ENCODE measurements at places on chromosomes 7 and 10.

DNA sequence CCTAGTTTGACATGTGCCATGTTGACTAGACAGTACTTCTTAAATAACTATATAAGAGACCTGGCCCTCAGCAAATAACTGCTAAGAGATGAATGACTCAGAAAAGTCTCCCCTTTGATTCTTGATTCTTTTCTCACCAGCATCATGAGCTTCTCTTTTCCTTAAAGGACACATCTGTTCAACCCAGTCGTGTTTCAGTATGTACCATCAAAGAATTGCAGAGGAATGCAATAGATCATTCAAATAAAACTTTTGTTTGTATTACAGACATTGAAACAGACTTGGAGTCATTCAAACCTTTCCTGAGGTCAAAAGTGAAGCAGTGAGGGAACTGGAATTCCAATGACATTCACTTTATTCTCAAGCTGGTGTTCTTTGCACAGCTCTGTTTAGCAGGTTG, 598.3 kb upstream of the GHITM start:
- DNase-seq = no peak

DNA sequence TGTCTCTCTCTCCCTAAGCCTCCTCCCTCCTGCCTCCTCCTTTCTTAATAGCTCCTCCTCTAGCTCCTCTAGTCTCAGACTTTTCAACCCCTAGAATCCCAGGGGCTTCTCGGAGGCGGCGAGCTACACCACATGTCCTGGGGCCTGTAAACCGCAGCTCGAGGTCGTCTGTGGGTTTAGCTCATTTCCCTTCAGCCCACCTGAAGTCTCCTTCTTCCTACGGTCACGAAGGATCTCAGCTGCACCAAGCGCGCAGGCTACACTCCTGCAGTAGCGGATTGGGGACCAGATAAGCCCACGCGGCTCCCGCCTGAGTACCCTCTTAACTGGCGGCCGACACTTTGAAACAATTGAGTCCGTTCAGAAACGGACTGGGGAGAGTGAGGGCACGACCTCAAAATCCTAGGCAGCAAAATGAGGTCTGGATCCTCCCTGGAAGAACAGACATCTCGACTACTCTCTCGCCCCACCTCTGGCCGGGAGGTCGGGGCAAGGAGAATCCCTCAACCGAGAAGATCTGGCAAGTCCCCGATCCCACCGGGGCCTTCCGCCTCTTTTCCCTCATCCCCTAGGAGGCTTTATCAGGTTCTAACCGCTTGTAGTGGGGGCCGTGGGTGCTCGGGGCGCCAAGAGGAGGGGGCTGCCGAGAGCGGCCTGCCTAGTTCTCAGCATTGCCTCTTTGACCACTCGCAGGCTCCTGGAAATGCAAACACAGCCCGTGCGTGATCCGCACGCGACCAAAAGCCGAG, 1.3 kb upstream of the SORCS3 start:
- DNase-seq = no peak

GRCh38 chr7:156979711-156980110, 30.2 kb downstream of the NOM1 start:
- no peak for DNase-seq

DNA sequence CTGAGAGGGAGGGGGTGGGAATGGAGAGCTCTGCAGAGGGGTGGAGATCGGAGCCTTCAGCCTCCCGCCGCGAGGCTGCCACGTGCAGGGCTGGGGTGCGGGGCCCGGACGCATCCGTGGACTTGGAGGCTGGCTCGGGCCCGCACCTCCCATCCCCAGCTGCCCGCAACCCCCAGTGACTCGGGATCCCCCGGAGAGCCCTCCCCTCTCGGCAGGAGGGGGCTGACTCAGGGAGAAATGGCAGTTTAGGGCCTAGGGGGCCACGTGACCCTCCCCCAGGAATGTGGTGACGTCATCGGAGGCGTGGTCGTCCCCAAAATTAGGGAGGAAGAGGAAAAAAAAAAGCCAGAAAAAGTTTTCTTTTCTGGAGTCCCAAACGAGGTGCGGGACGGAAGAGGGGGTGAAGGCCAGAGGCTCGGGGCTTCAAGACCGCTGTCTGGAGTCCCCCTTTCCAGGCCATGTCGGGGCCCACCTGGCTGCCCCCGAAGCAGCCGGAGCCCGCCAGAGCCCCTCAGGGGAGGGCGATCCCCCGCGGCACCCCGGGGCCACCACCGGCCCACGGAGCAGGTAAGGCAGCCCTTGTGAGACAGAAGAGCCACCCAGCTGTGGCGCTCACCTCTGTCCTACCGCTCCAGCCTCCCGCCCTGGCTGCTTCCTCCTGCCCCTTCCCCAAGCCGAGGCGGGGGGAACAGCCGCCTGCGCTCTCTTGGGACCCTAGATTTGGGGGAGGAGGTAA, at the start of gene TRIP6:
TSS of gene TRIP6 (plus strand) at position 348 of the 736 bp plus-strand sequence. CDS start at position 459, 111 bp downstream.
- peak; percentile 83 for DNase-seq

DNA sequence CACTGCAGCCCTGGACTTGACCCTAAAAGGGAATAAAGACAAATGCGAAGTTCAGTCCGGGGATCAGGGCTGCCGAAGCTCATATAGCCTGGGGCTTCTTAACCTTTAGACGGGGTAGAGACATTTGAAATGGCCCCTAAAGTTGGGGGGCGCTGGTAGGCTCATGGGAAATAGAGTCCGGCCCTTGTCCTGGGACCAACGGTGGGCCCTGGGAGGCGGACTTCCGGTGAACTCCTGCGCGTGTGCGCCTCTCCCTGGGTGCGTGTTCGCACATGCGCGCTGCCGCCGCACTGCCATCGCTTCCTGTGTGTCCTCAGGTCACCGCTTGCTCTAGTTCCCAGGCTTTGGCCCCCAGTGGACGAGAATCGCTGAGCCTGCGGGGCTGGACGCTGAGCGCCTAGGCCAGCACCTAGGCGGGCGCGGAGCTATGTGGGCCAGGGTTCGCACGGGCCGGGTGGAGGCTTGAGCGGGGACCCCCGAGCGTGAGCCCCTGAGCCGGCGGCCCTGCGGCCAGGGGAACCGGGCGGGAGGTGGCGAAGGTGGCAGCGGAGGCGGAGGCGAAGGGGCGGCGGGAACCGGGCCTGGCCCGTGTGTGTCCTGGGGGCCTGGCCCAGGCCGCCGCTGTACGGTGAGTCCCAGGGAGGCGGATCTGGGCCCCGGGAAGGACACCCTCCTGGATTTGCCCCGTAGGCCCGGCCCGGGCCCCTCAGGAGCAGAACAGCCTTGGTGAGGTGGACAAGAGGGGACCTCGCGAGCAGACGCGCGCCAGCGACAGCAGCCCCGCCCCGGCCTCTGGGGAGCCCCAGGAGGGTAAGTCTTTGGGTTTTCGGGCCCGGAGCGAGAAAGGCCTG, 23.0 kb upstream of the ZNF12 start:
- peak; percentile 63 for DNase-seq

- no peak for DNase-seq
Measured at GRCh38 chr10:29877793-29878491, 181.4 kb downstream of the JCAD start.

DNA sequence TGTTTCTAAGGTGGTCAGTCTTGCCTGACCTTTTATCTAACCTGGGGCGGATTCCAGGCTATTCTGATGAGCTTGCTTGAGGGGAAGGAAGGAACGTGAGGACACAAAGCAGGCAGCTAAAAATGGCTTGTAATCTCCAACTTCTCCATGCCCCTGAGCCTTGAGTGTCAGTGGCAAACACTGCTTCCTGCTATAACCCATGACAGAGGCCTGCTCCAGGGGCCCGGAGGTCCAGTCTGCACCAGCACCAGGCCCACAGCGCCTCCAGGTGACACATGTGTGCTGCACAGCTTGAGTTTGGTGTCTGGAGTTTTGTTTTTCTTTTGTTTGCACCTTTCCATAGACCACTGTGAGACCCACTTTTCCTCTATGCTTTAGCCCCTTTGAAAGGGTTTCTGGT, 207.9 kb downstream of the PAXIP1 start:
- no peak for DNase-seq

- no peak for DNase-seq
Measured at GRCh38 chr7:24820730-24821044, 63.4 kb upstream of the GSDME start.

DNA sequence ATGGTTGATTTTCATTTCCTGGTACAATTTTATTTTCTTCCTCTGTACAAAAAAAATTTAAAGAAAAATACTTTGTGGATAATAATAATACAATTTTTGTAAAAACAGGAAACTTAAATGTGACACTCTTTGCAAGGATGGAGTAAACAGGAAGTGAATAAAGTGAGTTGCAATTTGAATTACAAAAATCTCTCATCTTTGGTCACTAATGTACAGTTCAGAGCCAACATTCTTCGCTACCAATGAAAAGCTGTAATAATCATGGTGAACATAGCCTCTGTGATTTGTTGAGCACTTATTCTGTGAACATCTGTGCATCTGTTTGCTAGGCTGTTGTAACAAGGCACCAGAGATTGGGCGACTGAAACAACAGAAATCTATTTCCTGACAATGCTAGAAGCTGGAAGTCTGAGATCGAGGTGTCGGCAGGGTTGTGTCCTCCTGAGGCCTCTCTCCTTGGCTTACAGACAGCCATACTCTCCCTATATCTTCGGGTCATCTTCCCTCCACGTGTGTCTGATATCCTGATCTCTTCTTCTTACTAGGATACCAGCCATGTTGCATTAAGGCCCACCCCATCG, 295.3 kb upstream of the KLF6 start:
- DNase-seq = no peak

Data from GM04503 (cell line).